ENCODE measurements at places on chromosomes 12 and 14. TPM values are rescaled to one million over a fixed set of nuclear protein-coding genes. Genes with fewer than 3 reads are reported as not detected.

DNA sequence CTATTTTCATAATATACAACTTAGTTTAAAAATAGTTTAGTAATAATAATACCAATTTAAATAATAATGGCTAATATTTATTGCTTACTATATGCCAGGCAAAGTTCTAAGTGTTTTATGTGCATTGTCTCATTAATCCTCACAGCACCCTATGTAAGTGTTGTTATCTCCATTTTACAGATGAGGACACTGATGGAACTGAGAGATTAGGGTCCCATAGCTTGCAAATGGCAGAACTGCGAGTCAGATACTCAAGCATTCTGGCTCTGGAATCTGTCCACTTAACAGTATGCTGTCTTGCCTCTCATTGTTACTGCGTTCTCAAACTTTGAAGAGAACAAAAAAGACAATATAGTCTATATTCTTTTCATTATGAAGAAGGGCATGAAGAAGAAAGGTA lies 19.0 kb downstream of the AP5M1 start:
- peaks cover 23% of the 10 kb centered on the region for H3K4me1 ChIP-seq
- no peak overlapping the region for H3K4me3 ChIP-seq
- H3K36me3 ChIP-seq = peaks cover 7% of the 10 kb centered on the region
- H3K27ac ChIP-seq = no peak overlapping the region
- no peaks in the 10 kb centered on the region for H3K27me3 ChIP-seq

DNA sequence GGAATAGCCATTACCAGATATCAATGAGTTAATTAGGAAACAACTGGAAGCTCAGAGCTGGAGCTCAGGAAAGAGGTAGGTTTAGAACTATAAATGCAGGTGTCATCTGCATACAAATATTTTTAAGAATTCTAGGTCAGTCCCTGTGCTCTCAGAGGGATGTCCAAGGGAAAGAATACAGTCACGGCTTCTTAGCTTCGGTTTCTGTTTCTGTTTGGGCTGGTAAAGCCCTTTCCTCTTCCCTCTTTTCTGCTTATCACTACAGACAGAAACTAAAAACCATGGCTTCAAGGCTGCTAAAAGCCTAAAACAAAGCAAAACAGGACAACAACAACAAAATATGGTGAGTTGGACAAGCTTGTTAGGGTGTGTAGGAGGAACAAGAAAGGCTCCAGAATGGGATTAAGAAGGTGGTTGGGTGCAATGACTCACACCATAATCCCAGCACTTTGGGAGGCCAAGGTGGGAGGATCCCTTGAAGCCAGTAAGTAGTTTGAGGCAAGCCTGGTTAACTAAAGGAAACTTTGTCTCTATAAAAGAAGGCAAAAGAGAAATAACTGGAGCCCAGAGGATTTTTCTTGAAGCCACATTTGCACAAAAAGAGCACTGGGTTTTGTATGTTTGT lies 113.0 kb downstream of the SEC23A start:
- no peak overlapping the region for H3K27ac ChIP-seq
- H3K4me3 ChIP-seq = no peak overlapping the region
- H3K27me3 ChIP-seq = no peaks in the 10 kb centered on the region
- peaks cover 9% of the 10 kb centered on the region for H3K4me1 ChIP-seq

- H3K27me3 ChIP-seq = peaks cover 5% of the 10 kb centered on the region
- H3K4me3 ChIP-seq = peak overlapping the region; percentile 73
- peaks cover 29% of the 10 kb centered on the region for H3K36me3 ChIP-seq
- no peak overlapping the region for H3K27ac ChIP-seq
Observed at GRCh38 chr14:23324455-23324846, 3.2 kb downstream of the PABPN1 start.

- peaks cover 6% of the 10 kb centered on the region for H3K4me1 ChIP-seq
- H3K4me3 ChIP-seq = no peak overlapping the region
- H3K27me3 ChIP-seq = peaks cover 4% of the 10 kb centered on the region
- H3K27ac ChIP-seq = no peak overlapping the region
- no peaks in the 10 kb centered on the region for H3K36me3 ChIP-seq
Observed at GRCh38 chr12:111311011-111311410, 57.9 kb downstream of the PHETA1 start.

- no peak overlapping the region for H3K4me3 ChIP-seq
- DNase-seq = no peak
- H3K4me1 ChIP-seq = peaks cover 30% of the 10 kb centered on the region
- H3K27me3 ChIP-seq = no peaks in the 10 kb centered on the region
- H3K27ac ChIP-seq = peak overlapping the region; percentile 83
Observed at GRCh38 chr12:4044736-4045730, 171.8 kb upstream of the PARP11 start.

DNA sequence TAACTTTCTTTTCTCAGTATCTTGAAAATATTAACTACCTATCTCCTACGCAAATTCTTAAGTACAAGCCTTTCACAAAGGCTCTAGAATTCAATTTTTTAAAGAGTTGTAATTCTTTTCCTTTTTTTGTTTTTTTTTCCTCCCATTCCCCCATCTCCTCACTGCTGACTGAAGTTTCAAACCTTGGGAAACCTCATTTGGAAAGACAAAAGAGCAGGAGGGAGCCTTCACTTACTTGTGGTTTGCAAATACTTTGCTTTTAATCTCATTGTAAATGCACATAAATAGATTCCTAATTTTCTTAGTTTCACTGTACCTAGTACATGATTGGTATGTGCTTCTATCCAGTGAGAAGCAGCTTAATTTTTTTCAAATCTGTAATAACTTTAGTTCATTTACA lies 15.8 kb upstream of the PTGDR start:
- peaks cover 12% of the 10 kb centered on the region for H3K27me3 ChIP-seq
- H3K27ac ChIP-seq = no peak overlapping the region
- H3K4me1 ChIP-seq = peaks cover 3% of the 10 kb centered on the region
- no peaks in the 10 kb centered on the region for H3K36me3 ChIP-seq
- H3K4me3 ChIP-seq = no peak overlapping the region

GPR68 gene
- total RNA-seq = 0.14 TPM

DNA sequence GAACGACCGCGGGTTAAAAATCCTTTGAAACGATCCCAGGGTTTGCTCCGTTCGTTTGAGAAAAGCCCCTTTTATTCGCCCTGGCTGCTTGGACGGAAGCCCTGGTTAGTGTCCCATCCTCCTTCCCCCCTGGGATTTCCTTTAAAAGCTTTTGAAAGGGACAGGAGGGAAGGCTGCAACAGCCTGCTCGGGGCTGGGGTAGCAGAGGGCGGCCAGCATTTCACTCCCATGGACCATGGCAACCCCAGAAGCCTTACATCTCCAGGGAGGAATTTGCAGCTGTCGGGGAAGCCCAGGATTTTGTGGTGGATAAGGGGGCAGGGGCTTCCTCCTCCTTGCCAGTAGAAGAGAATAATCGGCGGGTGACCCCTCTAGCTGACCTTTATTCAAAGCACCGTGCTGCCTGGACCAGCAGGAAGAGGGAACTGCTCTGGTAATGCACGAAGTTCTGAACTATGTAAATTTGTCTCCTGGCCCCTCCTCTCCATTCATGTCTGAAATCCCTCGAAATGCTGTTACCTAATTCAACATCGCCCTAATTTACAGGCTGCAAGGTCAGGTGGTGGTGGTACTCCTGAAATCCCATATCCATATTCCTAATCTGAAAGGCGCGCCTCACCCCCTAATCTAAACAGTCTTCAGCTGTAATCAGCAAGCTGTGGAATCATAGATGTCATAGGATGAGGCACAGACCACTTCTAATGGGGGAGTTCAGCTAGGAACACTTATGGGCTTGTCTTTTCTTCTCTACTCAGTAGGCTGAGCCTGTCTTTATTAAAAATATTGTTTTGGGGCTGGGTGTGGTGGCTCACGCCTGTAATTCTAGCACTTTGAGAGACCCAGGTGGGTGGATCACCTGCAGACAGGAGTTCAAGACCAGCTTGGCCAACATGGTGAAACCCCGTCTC lies 1.0 kb upstream of the CLIP1 start:
- no peaks in the 10 kb centered on the region for H3K36me3 ChIP-seq
- H3K27ac ChIP-seq = peak overlapping the region; percentile 99
- peak; percentile 69 for DNase-seq
- H3K4me1 ChIP-seq = peaks cover 33% of the 10 kb centered on the region
- H3K27me3 ChIP-seq = no peaks in the 10 kb centered on the region
- H3K4me3 ChIP-seq = peak overlapping the region; percentile 98

DNA sequence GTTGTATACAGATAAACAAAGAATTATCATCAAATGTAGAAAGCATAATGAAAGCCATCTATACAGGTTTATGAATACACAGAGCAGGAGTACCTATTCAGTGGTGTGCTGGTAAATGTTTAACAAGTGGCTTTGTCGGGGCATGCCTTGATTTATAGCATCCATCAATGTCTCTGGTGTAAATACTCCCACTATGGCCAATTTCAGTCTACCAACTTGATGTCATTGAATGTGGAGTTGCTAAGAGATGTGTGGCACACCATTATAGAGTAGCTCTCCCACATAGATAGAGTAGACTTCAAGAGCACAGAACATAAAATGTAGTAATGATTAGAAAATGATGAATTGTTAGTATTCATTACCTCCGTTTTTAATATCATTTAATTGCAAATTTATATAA lies 9.3 kb downstream of the GRIP1 start:
- H3K36me3 ChIP-seq = no peaks in the 10 kb centered on the region
- H3K27ac ChIP-seq = no peak overlapping the region
- H3K4me3 ChIP-seq = no peak overlapping the region
- no peak for DNase-seq

CLEC1B gene
- total RNA-seq = not detected

- H3K4me3 ChIP-seq = no peak overlapping the region
- peaks cover 2% of the 10 kb centered on the region for H3K36me3 ChIP-seq
Observed at GRCh38 chr12:69916544-69917235, 91.7 kb downstream of the MYRFL start.

KRT1 gene
- not detected for total RNA-seq

CPM gene
- total RNA-seq = not detected

- no peak for DNase-seq
- no peak overlapping the region for H3K4me3 ChIP-seq
- peaks cover 48% of the 10 kb centered on the region for H3K27me3 ChIP-seq
- no peaks in the 10 kb centered on the region for H3K36me3 ChIP-seq
- H3K27ac ChIP-seq = no peak overlapping the region
- peaks cover 12% of the 10 kb centered on the region for H3K4me1 ChIP-seq
Observed at GRCh38 chr14:94180655-94181271, 6.6 kb downstream of the PPP4R4 start.

DNA sequence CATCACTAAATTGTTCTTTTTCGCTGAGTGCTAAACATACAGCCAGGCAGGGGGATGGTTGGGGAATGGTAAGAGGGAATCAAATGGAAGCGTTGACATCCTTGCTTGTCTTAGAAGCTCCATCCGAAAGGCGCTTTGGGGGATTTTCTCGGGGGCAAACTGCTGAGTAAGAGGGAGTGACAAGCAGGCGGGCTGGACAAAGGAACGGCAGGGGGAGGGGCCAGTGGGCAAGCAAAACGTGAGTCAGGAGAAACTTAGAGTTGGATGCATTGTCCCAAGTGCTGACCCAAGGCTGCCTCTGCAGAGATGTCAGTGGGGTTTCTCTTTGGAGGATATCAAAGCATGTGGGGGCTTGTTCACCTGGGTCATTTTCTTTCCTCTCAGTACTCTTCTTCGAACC lies 480.5 kb downstream of the VRK1 start:
- H3K36me3 ChIP-seq = no peaks in the 10 kb centered on the region
- H3K27me3 ChIP-seq = peaks cover 3% of the 10 kb centered on the region
- DNase-seq = peak; percentile 28
- H3K27ac ChIP-seq = peak overlapping the region; percentile 88

GRCh38 chr14:24699052-24699451 lies 65.1 kb upstream of the GZMB start:
- no peak overlapping the region for H3K4me3 ChIP-seq
- no peaks in the 10 kb centered on the region for H3K4me1 ChIP-seq
- H3K27me3 ChIP-seq = peaks cover 7% of the 10 kb centered on the region
- no peak overlapping the region for H3K27ac ChIP-seq
- no peak for DNase-seq

DNA sequence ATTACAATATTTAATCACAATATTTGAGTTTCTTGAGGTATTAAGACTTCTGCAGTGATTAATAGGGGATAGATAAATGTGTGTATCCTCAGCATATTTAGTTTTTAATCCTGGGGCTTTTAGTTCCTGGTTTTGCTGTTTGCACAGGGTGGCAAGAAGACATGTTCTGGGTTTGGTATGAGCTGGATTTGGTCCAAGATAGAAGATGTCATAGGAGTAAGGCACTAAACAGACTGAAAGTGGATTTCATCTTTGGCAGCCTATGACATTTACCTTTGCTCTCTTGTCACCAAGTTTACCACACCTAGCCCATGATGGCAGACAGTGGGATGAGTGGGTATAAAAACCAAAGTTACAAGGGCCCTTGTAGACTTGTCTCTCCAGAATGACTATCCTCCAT lies 168.2 kb downstream of the LRRK2 start:
- H3K4me1 ChIP-seq = no peaks in the 10 kb centered on the region
- H3K27me3 ChIP-seq = no peaks in the 10 kb centered on the region
- no peaks in the 10 kb centered on the region for H3K36me3 ChIP-seq

DNA sequence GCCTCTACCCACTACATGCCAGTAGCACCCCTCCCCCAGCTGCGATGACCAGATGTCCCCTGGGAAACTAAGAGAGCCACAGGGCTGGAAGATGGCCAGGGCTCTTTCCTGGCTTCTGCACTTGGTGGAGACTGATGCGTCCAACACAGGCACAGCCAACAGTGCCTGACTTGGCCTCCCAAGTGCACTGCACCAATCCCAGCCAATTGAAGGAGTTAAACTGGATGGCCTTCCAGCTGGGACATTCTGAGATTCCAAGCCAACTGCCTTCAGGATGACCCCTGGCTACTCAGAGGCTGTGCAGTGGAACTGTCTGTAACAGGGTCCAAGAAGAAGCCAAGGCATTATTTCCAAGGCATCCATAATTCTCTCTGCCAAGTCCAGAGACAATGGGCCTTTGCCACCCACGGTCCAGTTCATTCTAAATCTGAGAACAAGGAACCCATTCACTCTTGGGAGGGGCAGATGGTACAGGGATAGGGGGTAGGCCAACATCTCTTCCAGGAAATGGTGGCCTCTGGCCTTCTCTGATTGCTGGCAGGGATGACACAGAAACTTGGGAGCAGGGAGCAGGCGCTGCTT lies 35.2 kb downstream of the PRIMA1 start:
- DNase-seq = no peak
- no peak overlapping the region for H3K27ac ChIP-seq
- H3K36me3 ChIP-seq = no peaks in the 10 kb centered on the region

DNA sequence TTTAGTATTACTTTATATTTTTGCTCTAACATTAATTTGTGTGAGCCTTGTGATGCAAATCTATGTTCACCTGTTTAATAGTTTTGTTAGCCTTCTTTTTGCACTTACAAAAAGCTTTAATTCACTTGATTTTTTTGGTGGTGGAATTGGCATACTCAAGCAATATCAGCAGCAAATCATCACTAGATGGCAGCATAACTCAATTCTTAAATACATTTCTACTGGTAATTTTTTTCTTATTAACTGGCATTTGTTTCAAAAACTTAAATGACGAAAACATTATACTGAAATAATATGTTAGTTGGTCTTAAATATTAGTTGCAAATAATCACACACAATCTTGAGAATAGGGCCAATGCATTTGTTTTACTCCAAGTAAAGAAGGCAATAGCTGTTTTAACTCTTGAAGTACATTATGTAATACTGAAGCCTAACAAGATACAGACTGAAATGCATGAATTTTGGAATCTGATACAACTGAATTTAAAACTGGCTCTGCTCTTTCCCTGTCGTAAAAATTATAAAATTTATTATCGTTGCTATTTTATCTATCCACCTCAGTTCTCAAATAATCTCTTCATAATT lies 151.5 kb downstream of the ATXN7L3B start:
- no peaks in the 10 kb centered on the region for H3K36me3 ChIP-seq
- no peak overlapping the region for H3K27ac ChIP-seq
- peaks cover 4% of the 10 kb centered on the region for H3K4me1 ChIP-seq
- H3K4me3 ChIP-seq = no peak overlapping the region
- DNase-seq = no peak

GPR84 gene
- not detected for total RNA-seq

BICDL1 gene
- 5.2 TPM for total RNA-seq

KLRC2 gene
- not detected for total RNA-seq

KRT85 gene
- not detected for total RNA-seq

All from neural crest cell (in vitro differentiated cells).